GM12864 (cell line): ENCODE measurements at places on chromosomes 6 and 20.

DNA sequence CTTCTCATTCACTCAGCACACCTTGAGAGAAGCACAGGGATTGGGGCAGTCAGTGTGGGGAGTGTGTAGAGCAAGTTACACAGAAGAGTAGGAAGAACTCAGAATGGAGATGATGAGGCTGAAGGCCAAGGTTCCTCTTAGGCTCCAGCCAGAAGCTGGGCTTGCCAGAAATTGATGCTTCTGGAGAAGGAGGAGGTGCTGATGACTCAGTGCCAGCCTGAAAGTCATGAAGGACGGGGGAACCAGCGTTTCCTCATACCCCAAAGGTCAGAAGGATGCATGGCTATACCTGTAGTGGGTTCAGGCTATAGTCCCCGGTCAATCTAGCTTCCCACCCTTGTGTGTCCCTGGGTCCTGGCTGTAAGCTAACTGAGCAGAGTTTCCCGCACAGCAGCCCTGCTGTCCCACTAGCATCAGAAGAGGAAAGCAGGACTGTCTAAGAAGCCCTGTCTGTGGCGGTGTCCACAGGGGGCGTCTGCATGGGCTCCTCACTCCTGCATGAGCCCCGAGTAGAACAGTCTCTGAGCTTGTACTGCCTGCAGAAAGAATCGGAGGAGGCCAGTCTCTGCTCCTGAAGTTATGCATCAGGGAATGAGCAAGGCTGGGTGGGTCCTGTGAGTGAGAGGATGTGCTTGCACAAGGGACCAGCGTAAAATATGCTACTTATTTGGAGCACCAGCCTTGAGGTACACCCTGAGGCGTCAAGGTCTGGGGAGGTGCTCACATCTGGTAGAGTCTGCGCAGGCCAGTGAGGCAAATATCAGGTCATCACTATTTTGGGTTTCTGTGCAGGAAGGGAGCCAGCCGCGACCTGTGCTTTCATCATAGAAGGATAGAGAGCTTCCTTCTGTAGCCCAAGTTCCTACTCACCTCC, 148.5 kb downstream of the MRPL14 start:
- DNase-seq, result no peak

GRCh38 chr6:52929321-52930164, 20.0 kb upstream of the GSTA3 start:
- no peak for DNase-seq

DNA sequence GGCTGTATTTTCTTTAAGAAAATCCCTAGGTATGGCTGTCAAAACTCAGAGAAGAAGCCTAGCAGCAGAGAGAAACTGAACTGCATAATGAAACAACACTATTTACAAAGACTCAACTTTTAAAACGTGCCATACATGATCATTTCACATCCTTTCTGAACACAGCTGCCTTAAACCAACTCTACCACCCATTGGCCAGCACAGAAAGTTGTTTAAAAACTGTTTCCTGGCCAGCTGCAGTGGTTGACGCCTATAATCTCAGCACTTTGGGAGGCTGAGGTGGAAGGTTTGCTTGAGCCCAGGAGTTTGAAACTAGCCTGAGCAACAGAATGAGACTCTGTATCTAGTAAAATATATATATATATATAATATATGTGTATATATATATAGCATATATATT, 336.4 kb upstream of the SOX4 start:
- no peak for DNase-seq

DNA sequence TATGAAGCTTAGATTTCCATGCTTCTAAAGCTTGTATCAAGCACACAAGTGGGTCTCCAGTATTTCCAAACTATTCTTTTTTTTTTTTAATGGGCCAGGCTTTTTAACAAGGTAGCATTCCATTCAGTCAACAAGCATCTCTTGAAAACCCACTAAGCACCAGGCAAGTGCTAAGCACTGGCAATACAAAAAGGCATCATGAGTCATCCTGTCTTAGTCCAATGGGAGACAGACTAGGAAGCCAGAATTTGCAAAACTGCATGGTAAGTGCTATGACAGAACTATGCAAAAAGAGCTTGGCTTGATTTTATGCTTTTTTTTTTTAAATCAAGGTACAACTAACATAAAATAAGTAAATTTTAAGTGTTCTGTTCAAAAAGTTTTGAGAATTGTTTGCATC, 109.3 kb upstream of the DST start:
- no peak for DNase-seq

DNA sequence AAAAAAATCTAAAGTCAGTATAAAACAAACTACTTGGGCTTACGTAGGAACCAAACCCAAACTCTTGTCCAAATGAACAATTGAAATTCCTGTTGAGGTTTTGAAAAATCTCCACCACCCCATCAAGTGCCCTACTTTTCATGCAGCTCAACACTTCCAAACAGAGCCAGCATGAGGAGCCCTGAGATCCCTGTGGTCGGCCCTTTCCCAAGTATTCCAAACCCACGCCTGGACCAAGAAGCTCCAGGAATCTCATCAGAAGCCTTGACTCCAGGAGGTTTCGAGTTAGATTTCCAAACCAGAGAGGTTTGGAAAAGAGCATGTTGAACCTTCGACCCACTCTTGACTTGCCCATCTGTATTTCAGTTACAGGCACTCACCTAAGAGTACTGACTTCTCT, 179.3 kb downstream of the MTFR2 start:
- DNase-seq, result no peak

GRCh38 chr6:101429270-101429669, 35.8 kb downstream of the GRIK2 start:
- DNase-seq, result no peak

DNA sequence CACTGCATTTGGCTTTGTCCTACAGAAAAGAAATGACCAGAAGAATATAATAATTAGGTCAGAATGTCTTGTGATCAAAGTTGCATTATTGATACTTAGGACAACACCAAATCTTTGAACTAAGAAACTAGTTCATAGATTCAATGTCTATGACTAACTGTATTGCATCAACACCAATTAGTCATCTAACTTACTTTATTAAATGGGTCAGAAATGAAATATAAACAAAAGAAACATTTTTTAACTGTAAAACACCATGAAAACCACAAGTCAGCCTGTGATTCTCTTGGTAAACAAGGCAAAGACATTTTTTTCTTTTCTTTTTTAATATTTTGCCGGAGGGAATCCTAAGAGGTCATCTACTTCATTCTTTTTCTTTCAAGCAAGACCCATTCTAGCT, 114.1 kb upstream of the HDDC2 start:
- no peak for DNase-seq

- DNase-seq, result no peak
These were observed 38.7 kb upstream of the RFPL4B start for GRCh38 chr6:112308476-112308875.

- DNase-seq, result no peak
These were observed 85.0 kb upstream of the CEP85L start for GRCh38 chr6:118736440-118736839.

- no peak for DNase-seq
These were observed 273.9 kb upstream of the THEMIS start for GRCh38 chr6:128174724-128175123.

GRCh38 chr6:68144667-68145066, 490.4 kb upstream of the ADGRB3 start:
- no peak for DNase-seq

DNA sequence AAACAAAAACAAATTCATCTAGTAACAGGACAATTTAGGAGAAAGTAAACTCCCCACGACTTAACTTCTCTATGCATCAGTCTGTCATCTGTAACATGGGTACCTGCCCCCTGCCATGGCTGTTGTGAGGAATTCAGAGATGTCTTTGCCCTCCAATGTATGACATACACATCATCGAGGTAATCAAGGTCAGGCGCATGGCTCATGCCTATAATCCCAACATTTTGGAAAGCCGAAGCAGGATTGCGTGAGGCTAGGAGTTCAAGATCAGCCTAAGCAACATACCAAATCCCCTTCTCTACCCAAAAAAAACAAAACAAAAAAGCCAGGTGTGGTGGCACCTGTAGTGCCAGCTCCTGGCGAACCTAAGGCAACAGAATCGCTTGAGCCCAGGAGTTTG, 9.0 kb downstream of the EEF1A1 start:
- DNase-seq, result no peak

DNA sequence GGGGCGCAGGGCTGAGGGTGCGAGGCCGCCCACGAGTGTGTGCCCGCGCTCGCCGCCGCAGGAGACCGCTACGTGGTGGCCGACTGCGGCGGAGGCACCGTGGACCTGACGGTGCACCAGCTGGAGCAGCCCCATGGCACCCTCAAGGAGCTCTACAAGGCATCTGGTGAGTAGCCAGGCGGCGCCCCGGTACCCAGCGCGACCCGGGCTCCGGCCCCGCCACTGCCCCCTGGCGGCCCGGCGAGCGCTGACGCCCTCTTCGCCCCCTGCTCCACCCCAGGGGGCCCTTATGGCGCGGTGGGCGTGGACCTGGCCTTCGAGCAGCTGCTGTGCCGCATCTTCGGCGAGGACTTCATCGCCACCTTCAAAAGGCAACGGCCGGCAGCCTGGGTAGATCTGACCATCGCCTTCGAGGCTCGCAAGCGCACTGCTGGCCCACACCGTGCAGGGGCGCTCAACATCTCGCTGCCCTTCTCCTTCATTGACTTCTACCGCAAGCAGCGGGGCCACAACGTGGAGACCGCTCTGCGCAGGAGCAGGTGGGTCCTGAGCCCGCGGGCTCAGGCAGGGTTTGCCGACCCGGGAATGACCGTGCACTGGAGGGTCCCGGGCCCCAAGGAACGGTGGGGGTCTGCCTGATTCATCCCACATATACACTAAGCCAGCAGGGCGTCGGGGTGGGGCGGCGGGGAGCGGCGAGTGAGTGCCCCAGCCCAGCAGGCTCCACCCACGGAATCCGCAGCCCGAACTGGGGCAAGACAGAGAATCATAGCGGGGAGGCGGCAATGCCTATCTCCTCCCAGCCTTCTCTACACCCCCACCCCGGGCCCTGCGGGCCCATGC, 17.4 kb downstream of the HSPA12B start:
- no peak for DNase-seq
